ENCODE measurements at places on chromosomes 4 and X. TPM values are rescaled to one million over a fixed set of nuclear protein-coding genes. Genes with fewer than 3 reads are reported as not detected.

USP17L17 gene
- total RNA-seq: not detected

DNA sequence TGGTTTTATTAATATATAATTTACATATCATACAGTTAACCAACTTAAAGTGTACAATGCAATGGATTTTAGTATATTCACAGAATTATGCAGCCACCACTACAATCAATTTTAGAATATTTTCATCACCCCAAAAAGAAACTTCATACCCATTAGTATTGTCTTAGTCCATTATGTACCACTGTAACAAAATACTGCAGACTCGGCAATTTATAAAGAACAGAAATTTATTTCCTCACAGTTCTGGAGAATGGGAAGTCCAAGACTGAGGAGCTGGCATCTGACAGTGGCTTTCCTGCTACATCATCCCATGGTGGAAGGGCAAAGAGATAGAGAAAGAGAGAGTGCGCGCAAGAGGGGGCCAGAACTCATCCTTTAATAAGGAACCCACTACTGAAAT is 8.9 kb upstream of the ZCCHC13 start:
- DNase-seq: no peak

DNA sequence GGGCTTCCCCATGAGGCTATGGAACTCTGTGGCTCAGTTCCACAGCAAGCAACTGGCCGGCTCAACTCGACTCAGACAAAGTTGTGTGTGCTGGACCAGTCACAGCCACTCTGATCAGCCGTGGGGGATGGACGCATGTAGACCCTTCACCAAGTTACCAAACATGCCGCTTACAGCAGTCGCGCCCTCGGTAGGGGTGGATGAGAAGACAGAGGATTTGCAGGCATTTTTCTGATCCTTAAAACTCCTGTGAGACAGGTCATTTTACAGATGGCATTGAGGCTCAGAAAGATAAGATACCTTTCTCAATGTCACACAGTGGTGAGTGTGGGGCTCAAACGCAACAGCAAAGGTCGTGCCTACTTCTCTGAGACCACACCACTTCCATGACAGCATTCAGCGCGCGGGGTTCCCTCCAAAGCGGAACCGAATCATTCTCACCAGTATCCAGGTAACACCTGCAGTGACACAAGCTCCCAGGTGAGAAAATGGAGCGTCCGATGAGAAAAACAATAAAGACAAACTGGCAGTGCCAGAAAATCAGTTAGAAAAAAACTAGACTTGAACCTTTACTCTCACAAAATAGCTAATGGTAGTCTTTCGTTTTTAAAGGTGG is 83.6 kb downstream of the RELL1 start:
- no peak for DNase-seq

GRCh38 chrX:131704136-131704695 is 160.3 kb downstream of the OR13H1 start:
- no peak for DNase-seq
